Heart left ventricle (tissue), 16 donors: ENCODE measurements at places on chromosomes 1 and 21. TPM values are rescaled to one million over a fixed set of nuclear protein-coding genes. Genes with fewer than 3 reads are reported as not detected.

Gene TCEA3
- total RNA-seq = 65.2 TPM

Gene LRRC71
- not detected for total RNA-seq

Gene TGFB2
- 16.9 TPM for total RNA-seq

Gene KCNA10
- not detected for total RNA-seq

Gene ATP1A2
- total RNA-seq = 393 TPM

Gene SMPDL3B
- total RNA-seq = not detected

Gene FCGR2B
- 5.5 TPM for total RNA-seq

Gene PHLDA3
- 24.6 TPM for total RNA-seq

Gene RAB3B
- 0.11 TPM for total RNA-seq

DNA sequence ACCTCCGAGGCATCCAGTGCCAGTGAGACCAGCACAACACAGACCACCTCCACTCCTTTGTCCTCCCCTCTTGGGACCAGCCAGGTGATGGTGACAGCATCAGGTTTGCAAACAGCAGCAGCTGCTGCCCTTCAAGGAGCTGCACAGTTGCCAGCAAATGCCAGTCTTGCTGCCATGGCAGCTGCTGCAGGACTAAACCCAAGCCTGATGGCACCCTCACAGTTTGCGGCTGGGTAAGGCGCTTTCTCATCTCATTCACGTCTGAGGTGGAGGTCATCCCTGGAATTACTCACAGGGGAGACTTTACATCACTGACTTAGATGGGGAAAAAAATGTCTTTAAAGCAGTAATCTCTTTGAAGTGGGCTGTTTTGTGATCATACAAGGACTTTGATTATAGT, 106.3 kb downstream of the CD247 start:
- H3K27ac ChIP-seq = no peak overlapping the region
- no peaks in the 10 kb centered on the region for H3K4me1 ChIP-seq
- no peaks in the 10 kb centered on the region for H3K27me3 ChIP-seq
- peaks cover 47% of the 10 kb centered on the region for H3K36me3 ChIP-seq
- DNase-seq = no peak

DNA sequence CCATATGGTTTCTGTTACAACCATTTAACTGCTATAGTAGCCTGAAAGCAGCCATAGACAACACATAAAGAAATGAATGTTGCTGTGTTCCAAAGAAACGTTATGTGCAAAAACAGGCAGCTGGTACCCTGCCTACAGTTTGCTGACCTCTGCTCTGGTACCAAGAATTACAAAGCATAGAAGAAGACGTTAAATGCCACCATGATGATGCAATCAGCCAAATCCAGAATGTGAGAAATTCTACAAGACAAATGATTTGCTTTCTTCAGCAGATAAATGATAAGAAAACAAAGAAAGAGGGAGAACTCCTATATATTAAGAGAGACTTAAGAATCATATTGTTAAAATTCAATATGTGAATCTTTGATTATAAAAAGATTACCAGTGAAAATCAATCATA, 97.8 kb upstream of the PDE4B start:
- DNase-seq = no peak
- no peaks in the 10 kb centered on the region for H3K27me3 ChIP-seq
- no peaks in the 10 kb centered on the region for H3K36me3 ChIP-seq
- H3K4me1 ChIP-seq = peaks cover 27% of the 10 kb centered on the region
- no peak overlapping the region for H3K27ac ChIP-seq
- no peak overlapping the region for H3K4me3 ChIP-seq

GRCh38 chr1:47772960-47773682, 224.1 kb downstream of the TRABD2B start:
- no peak overlapping the region for H3K4me3 ChIP-seq
- peaks cover 5% of the 10 kb centered on the region for H3K4me1 ChIP-seq
- H3K27me3 ChIP-seq = no peaks in the 10 kb centered on the region
- H3K27ac ChIP-seq = no peak overlapping the region
- DNase-seq = no peak

GRCh38 chr1:43639976-43640794, 9.8 kb upstream of the KDM4A start:
- no peaks in the 10 kb centered on the region for H3K27me3 ChIP-seq
- H3K4me3 ChIP-seq = no peak overlapping the region
- no peaks in the 10 kb centered on the region for H3K4me1 ChIP-seq
- no peak for DNase-seq
- no peak overlapping the region for H3K27ac ChIP-seq
- no peaks in the 10 kb centered on the region for H3K36me3 ChIP-seq

- peak overlapping the region; percentile 4 for H3K27ac ChIP-seq
- H3K4me3 ChIP-seq = no peak overlapping the region
- H3K36me3 ChIP-seq = no peaks in the 10 kb centered on the region
- H3K27me3 ChIP-seq = no peaks in the 10 kb centered on the region
- DNase-seq = no peak
Observed at GRCh38 chr1:41812051-41812450, 106.7 kb downstream of the HIVEP3 start.

- H3K27me3 ChIP-seq = no peaks in the 10 kb centered on the region
- DNase-seq = no peak
- no peak overlapping the region for H3K27ac ChIP-seq
- no peaks in the 10 kb centered on the region for H3K4me1 ChIP-seq
- H3K36me3 ChIP-seq = no peaks in the 10 kb centered on the region
Observed at GRCh38 chr1:228794173-228794572, 58.9 kb downstream of the RHOU start.

- no peaks in the 10 kb centered on the region for H3K4me1 ChIP-seq
- DNase-seq = no peak
- H3K27ac ChIP-seq = no peak overlapping the region
- no peak overlapping the region for H3K4me3 ChIP-seq
- no peaks in the 10 kb centered on the region for H3K27me3 ChIP-seq
Observed at GRCh38 chr1:7562729-7563605, 208.1 kb upstream of the VAMP3 start.

GRCh38 chr1:59195151-59195550, 101.7 kb upstream of the FGGY start:
- no peak for DNase-seq
- H3K4me3 ChIP-seq = no peak overlapping the region
- no peak overlapping the region for H3K27ac ChIP-seq
- H3K4me1 ChIP-seq = no peaks in the 10 kb centered on the region

DNA sequence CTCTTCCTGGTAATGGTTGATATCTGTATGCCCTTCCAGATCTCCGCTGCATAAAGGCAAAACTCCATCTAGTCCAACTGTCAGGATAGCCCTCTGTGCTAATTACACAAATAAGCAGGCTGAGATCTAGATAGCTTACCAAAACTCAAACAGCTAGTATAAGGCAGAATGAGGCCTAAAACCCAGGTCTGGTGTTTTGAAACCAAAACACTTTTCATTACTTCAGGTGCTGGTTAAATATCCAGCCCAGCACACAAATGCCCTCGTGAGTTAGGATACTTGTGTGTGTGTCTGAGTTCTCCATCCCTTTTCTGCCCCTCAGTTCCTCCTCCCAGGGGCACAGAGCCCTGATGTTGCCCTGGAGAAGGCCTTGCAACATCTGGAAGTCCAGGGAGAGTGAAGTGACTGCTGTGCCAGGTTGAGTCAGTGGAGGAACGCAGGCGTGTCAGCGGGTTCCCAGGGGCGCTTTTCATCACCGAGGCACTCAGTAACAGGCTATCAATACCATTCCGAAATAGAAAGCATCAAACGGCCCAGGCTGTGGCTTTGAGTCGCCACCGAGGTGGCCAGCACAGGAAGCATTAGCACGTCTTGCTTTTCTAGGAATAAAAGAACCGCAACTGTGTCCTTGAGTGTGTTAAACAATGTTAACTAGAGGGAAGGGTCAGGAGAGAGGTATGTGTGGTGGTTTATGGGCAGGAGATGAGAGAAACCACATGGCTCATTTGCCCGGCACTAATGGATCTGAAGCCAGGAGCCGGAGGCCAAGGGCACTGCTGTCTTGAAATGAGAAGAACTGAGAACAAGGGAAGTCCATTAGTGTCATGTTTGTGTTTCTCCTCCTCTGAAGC, 90.7 kb upstream of the WLS start:
- H3K36me3 ChIP-seq = no peaks in the 10 kb centered on the region
- H3K4me1 ChIP-seq = no peaks in the 10 kb centered on the region
- no peak overlapping the region for H3K4me3 ChIP-seq
- H3K27ac ChIP-seq = peak overlapping the region; percentile 69

- H3K4me3 ChIP-seq = no peak overlapping the region
- no peaks in the 10 kb centered on the region for H3K36me3 ChIP-seq
- no peaks in the 10 kb centered on the region for H3K27me3 ChIP-seq
- no peak for DNase-seq
- no peaks in the 10 kb centered on the region for H3K4me1 ChIP-seq
Observed at GRCh38 chr1:241411056-241411775, 54.2 kb upstream of the RGS7 start.

DNA sequence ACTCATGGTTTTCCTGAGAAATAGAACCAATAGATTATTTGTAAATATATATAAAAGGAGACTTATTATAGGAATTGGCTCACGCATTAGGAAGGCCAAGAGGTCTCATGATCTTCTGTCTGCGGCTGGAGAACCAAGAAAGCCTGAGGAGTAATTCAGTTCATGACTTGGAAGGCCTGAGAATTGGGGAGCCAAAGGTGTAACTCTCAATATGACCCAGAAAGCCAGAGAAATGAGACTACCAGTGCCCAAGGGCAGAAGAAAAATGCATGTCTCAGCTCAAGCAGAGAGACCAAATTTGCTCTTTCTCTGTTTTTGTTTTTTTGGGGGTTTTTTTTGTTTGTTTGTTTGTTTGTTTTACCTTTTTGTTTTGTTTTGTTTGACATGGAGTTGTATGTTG, 19.5 kb downstream of the SLAMF7 start:
- DNase-seq = no peak
- no peaks in the 10 kb centered on the region for H3K27me3 ChIP-seq
- no peaks in the 10 kb centered on the region for H3K36me3 ChIP-seq

- H3K4me1 ChIP-seq = no peaks in the 10 kb centered on the region
- no peaks in the 10 kb centered on the region for H3K27me3 ChIP-seq
- DNase-seq = no peak
- H3K36me3 ChIP-seq = no peaks in the 10 kb centered on the region
- H3K27ac ChIP-seq = no peak overlapping the region
Observed at GRCh38 chr1:109757936-109758786, 5.6 kb downstream of the EPS8L3 start.

GRCh38 chr1:234276151-234276788, 97.0 kb upstream of the COA6 start:
- H3K4me3 ChIP-seq = no peak overlapping the region
- DNase-seq = no peak
- H3K36me3 ChIP-seq = no peaks in the 10 kb centered on the region

GRCh38 chr21:42777064-42777756, 102.1 kb downstream of the WDR4 start:
- H3K27ac ChIP-seq = no peak overlapping the region
- H3K4me1 ChIP-seq = peaks cover 4% of the 10 kb centered on the region
- no peak overlapping the region for H3K4me3 ChIP-seq
- peaks cover 5% of the 10 kb centered on the region for H3K36me3 ChIP-seq
- no peaks in the 10 kb centered on the region for H3K27me3 ChIP-seq

- no peak for DNase-seq
- H3K27ac ChIP-seq = no peak overlapping the region
Observed at GRCh38 chr1:40030528-40031135, 9.9 kb upstream of the CAP1 start.

DNA sequence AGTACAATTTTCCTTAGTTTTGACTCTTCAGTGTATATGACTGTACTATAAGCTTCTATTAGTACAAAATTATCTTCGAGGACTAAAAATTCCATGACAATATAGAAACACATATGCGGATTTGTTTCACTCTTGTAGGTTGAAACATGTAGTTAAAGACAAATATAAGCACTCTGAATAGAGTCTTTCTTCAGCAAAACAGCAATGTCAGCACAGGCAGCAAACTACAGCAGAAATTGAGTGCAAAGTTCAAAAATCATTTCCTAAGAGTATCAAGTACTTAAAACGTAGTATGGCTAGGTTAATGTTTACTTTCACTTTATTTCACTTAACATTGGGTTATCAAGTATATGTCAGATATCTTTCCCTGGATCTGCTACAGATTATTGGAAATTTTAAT, 106.7 kb downstream of the FAF1 start:
- H3K27ac ChIP-seq = no peak overlapping the region
- H3K4me1 ChIP-seq = peaks cover 6% of the 10 kb centered on the region
- no peaks in the 10 kb centered on the region for H3K27me3 ChIP-seq
- no peaks in the 10 kb centered on the region for H3K36me3 ChIP-seq

DNA sequence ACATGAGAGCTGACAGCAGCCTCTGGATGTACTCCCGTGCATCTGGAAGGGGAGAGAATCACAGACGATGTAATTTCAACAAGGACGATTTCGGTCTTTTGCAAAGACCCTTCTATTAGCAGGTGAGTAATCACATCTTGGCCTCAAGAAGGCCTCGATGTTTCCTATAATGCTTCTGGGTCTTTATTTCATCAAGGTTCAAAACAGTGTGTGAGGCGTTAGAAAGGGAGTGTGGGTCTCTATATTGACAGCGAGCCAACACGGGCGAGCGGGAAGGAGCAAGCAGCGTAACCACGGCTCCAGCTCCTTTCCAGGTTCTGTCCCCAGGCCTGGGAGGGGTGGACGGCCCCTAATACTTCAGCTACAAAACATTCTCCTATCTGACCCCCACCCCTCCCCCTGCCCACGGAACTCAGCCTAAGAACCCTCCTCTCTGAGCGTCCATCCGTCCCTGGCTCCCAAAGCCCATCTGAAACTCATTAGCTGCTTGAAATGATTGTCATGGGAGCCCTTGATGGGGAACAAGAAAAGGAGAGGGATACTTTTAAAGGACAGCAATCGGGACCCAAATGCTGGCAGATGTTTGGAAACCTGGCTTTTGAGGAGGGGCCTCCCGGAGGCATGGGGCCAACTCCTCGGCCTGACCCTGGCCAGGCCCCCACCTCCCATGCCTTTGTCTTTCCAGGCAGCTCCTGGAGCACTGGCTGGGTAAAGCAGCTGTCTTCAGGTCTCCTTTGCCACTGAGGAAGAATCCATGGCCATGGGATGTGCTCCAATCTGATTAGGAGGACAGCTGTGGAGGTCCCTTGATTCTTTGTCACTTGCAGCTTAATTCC, 250.8 kb downstream of the FOXD2 start:
- no peak overlapping the region for H3K27ac ChIP-seq
- no peaks in the 10 kb centered on the region for H3K36me3 ChIP-seq
- H3K4me1 ChIP-seq = no peaks in the 10 kb centered on the region
- H3K27me3 ChIP-seq = peaks cover 53% of the 10 kb centered on the region
- no peak for DNase-seq

- H3K4me3 ChIP-seq = no peak overlapping the region
- peaks cover 37% of the 10 kb centered on the region for H3K4me1 ChIP-seq
- DNase-seq = no peak
- no peaks in the 10 kb centered on the region for H3K36me3 ChIP-seq
- H3K27me3 ChIP-seq = no peaks in the 10 kb centered on the region
Observed at GRCh38 chr1:91876040-91876470, 9.9 kb downstream of the TGFBR3 start.

DNA sequence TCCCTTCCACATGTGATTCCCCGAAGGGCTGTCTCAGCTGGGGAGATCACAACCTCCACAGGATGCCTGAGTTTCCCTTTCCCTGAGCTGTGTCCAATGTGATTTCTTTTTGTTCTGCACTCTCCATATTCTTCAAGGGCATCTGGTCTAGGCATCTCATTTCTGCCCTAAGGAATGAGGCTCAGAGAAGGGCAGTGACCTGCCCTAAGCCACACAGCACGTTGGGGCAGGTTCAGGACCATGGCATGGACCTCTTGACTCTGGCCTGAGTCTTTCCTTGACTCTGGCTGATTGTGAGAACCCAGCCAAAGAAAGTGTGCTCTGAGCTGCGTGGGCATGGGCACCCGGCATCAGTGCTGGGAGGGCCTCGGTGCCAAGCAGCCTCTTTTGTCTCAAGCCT, 590.3 kb downstream of the PTPRU start:
- no peak overlapping the region for H3K4me3 ChIP-seq
- no peaks in the 10 kb centered on the region for H3K4me1 ChIP-seq
- H3K27ac ChIP-seq = no peak overlapping the region
- H3K27me3 ChIP-seq = no peaks in the 10 kb centered on the region
- H3K36me3 ChIP-seq = no peaks in the 10 kb centered on the region
